Activated CD8-positive, alpha-beta memory T cell treated with anti-CD3 and anti-CD28 coated beads for 4 hours (primary cell): ENCODE measurements at places on chromosomes 6 and 20.
A peak's percentile ranks its signal among the peaks of the same experiment; 100 is the strongest.

DNA sequence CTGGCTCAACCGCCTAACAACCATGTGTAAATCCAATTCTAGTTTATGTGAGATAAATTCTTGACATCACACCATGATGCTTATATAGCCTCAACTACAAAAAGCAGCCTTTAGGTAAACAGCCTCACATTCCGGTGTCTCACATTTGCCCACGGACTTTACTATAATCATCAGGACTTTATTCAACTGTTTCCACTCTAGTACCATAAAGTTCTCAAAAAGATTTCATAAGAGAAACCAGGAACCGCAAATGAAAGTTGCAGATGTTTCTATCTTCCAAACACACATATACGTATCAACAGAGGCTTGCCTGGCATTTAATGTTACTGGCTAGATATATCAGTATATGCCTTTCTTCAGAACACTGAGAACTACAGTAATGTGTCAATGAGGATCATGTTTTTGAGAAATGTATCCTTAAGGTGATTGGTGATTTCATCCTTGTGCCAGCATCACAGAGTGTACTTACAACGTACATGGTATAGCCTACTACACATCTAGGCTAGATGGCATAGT is 80.0 kb downstream of the EPB41L2 start:
- DNase-seq: no peak

GRCh38 chr20:62689861-62690260 is 18.8 kb upstream of the NTSR1 start:
- DNase-seq: no peak

GRCh38 chr6:44229376-44230033 is 6.1 kb downstream of the SLC29A1 start:
- DNase-seq: no peak

GRCh38 chr20:60820918-60821317 is 431.1 kb upstream of the CDH4 start:
- DNase-seq: no peak

DNA sequence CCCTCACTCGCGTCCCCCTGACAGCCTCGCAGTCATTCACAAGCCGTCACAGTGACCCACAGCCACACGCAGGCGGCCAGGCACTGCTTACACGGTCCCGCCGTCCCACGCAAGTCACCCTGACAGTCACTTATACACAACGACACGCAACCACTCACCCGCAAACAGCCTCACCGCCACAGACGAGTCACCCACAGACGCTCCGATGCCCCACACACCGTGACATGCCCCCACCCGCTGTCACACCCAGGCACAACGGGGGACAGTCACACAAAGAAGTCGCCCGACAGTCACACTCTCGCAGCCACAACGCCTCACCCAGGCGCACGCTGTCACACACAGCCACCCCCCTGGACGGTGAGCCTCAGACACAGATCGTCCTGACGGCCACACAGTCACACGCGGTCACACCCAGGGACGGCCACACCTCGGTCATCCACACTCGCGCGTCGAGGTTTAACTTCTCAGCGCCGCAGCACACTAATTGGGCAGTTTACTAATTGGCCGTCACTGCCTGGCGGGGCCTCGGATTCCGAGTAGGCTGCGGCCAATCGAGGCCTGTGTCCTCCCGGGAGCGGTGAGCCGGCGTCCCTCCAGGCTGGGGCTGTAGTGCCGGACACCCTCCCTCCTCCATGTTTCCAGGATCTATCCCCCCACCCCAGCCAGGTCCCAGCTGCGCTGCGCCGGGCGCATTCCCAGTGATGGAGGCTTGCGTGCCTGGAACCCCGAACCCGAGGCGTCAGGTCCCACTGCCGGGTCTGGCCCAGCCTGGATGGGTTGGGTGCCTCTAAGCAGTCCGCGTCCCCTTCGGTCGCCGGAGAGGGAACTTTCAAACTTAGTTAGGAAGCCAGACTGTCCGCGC is 790 bp downstream of the TOX2 start:
- DNase-seq: peak; percentile 14

GRCh38 chr6:137571854-137572253 is 77.7 kb upstream of the OLIG3 start:
- DNase-seq: peak; percentile 38

- DNase-seq: no peak
Observed at GRCh38 chr6:81572020-81572419, 180.5 kb downstream of the TENT5A start.
